ENCODE measurements at places on chromosomes 12 and 14.

GRCh38 chr12:120841525-120841924 is 62.6 kb downstream of the SPPL3 start:
- no peak for DNase-seq

DNA sequence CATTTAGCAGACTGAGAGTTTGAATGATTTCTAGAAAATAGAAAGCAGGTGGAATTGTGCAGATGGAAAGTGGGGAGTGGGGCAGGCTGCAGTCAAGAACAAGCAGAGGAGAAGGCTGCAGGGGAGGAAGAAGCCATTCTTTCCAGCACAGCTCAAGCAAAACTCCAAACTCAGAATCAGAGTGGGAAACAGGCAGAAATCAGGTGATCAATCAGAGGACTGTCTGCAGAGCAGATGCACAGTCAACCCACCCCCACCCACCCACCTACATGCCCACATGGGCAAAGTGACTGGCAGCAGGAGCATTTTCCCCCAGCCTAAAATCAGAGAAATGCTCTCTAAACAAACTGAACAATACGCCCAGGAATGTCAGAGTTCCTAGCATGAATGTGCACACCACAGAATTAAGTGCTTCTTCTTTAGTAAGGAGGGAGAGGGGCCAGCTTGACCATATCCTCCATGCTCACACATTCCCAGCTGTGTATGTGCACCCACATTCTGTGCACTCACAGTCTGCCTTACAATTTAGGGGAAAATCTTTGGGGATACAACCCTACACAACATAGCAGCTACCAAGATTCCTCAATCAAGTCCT is 194.1 kb upstream of the PLEKHA5 start:
- no peak for DNase-seq

DNA sequence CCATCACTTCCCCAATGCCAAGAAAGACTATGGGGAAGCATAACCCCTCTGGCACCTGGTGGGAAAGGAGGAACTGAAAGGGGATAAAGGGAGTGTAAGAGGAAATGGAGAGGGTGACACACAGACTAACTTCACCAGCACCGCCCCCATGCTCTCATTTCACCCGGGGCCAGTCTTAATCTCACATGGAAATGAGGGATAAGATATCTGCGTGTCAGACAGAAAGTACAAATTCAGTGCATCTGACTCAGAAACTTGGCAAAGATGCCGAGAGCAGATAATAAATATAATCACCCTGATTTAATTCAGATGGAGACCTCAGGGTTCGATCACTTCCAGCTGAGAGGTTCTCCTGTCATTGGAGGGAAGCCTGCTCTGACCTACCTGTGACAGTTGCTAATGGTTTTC is 191.6 kb downstream of the DUSP6 start:
- no peak for DNase-seq

GRCh38 chr12:77299910-77300669 is 234.7 kb upstream of the E2F7 start:
- no peak for DNase-seq

- DNase-seq, result no peak
Observed at GRCh38 chr14:58298477-58299400, at the start of gene ARID4A. Gene ARID4A (plus strand): TSS chr14:58298555. CDS start chr14:58299855, 1,300 bp downstream.

DNA sequence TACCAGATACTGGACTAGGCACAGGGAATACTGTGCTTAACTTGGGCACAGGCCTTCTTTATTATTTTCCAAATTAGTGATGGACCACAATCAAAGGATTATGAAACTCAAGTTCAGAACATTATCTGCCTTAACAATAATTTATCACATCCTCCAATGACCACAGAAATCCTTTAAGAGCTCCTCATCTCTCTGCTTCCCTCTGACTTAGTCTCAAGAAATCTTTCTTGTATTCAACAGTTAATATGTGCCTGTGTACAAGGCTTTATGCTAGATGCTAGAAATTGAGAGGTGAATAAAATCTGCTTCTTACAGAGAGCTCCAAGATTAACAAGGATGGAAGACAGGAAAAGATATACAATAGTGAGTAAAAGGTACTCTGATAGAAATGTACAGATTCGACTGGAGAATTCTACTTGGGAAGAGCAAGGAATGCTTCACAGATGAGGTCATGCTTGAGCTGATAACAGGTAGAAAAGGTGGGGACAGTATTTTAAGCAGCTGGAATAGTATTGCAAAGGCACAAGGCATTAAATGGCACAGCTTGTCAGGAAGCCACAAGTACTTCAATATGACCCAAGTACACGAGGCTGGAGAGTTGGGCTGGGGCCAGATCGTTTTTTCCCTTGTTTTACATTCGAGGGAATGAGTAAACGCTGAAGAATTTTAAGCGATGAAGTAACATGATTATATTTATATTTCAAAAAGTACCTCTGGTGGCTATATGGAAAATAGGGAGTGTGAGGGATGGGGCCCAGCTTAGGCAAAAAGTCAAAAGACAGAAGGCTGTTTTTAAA is 55.1 kb upstream of the ARID2 start:
- no peak for DNase-seq

Data from HCT116 (cell line).